ENCODE measurements at places on chromosomes 2 and 18.
A peak's percentile ranks its signal among the peaks of the same experiment; 100 is the strongest.

DNA sequence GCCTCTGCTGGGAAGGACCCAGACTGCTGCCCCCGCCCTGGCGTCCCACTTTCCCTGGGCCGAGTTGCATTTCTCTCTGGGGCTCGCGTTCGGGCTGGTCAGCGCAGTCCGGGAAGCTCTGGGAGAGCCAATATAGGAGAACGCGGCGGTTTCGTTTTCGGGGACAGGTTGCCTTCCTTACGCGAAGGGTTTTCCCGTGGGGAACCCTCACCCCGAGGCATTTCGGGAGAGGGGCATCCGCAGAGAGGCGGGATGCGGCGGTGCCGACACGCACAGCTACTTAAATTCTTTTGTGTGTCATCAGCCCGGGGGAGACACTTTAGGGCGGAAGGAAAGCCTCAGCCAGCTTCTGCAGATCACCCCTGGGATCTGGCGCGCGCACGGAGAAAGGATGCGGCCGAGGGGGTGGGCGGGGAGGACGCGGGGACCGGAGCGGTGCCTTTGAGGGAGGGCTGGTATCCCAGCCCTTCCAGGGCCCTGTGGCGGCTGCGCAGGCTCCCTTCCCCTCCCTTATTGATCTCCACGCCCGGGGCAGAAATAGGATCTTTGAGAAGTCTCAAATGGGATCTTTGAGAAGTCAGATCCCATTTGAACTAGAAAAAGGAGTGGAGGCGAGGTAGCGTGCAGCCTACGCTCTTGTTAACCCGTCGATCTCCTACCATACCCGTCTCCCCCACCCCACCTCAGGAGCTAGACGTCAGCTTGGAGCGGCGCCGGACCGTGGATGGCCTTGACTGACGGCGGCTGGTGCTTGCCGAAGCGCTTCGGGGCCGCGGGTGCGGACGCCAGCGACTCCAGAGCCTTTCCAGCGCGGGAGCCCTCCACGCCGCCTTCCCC is 1.2 kb downstream of the GATA6 start:
- peak; percentile 77 for DNase-seq

- no peak for DNase-seq
These were observed 488.9 kb downstream of the DLGAP1 start for GRCh38 chr18:3966246-3966641.

DNA sequence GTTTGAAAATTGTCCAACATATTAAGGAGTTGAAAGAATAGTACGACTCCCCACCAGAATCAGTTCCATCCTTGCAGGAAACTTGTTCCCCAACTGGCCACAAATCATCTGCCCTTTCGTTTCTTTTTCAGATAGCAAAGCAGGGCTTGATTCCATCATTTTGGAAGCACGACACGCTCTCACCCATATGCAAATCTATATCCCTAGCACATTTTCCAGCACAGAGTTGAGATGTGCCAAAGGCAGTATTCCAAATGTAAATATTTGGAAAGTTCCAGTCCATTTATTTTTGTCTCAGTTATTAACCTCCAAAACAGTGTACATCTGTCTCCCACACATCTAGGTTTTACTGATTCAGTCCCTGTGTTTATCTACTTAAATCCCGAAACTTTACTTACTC is 128.8 kb upstream of the BCL2L11 start:
- no peak for DNase-seq

DNA sequence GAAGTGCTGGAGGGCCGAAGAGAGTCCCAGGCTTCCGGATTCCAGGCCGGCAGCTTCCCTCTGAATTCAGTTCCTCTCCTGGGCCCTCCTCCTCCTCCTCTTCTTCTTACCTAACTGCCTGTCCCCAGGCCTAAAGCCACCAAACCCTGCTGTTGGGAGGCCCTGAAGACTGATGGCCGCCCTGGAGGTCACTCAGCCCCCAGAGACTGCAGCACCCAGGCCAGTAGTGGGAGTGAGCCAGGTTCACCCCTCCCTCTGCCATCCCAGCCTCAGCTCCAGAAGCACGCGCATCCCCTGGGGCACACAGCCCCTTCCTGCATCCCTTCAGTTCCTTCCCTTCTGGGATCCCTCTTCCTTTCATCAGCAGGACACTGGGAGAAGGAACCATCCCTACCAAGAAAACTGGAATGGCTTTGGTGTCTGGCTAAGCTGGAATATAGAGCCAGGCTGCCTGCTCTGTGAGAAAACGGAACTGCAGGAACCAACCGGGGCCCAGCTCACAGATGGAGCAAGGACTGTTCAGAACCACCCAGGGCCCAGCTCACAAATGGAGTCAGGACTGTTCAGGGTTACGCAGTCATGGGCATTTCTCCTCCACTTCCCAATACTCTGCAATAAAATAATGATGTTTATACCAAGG is 127.4 kb downstream of the NDUFA10 start:
- DNase-seq = no peak

- DNase-seq = no peak
These were observed 24.3 kb downstream of the SMAD7 start for GRCh38 chr18:48926420-48926857.

- DNase-seq = no peak
These were observed 16.1 kb downstream of the HJURP start for GRCh38 chr2:233838251-233838650.

GRCh38 chr2:111184725-111185310 is 64.1 kb downstream of the BCL2L11 start:
- no peak for DNase-seq

- DNase-seq = peak; percentile 28
These were observed 124.5 kb downstream of the DCDC2C start for GRCh38 chr2:3827673-3828575.

DNA sequence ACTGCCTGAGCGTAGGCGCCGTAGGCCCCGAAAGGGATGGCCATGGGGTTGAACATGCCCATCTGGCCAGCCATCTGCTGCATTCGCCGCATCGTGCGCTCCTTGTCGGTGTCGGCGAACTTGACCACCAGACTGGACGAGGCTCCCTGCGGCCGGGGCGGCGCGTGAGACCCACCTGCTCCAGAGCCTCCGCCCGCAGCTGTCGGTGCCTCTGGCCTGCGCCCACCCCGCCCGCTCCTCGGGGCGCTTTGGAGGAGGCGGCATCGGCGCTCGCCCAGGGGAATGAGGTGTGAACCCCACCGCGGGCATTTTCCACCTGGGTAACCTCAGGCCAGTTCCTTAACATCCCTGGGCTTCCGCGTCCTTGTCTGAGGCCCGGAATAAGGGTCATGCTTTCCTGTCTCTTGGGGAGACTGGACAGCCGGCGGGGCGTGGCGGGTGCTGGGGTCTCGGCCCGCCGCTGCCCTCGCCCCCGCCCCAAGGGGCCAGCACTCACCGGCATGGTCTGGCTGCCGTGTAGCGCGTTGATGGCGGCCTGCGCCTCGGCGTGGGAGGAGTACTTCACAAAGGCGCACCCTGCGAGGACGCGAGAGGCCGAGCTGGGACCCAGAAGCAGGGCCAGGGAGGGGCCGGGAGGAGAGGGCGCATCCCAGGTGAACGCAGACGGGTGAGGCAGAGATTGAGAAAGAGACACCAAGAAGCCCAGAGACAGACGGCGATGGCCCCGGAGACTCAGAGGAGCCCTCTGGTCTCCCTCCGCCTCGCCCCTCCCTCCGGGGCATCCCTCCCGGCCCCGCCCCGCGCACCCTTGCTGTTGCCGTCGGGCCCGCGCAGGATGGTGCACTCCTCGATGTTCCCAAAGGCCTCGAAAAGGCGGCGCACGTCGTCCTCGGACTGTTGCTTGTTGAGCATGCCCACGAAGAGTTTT is 291.0 kb downstream of the CELF4 start:
- no peak for DNase-seq

DNA sequence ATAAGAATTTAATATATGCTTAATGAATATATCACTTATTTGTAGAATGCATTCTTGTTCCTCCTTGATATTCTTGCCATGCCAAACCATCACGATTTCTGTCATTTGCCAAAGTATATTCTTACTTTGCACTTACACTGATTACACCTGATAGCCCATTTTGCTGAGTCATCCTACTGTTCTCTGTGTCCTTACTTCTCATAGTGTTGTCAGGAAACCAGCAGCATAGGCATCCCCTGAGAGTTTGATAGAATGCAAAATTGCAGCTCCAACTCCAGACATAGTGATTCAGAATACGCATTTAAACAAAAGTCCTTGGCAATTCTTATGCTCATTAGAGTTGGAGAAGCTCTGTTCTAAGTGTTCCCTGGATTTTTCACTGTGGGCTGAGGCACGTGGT is 687.1 kb downstream of the DPP10 start:
- no peak for DNase-seq

DNA sequence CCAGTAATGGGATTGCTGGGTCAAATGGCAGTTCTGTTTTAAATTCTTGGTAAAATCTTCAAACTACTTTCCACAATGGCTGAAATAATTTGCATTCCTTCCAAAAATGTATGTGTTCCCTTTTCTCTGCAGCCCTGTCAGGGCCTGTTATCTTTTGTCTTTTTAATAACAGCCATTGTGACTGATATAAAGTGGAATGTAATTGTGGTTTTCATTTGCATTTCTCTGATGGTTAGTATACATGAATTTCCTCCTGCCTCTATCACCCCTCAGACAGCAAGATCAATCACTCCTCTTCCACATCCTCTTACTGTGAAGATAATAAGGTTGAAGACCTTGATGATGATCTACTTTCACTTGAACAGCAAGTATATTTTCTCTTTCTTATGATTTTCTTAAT is 304.8 kb upstream of the FSIP2 start:
- peak; percentile 81 for DNase-seq

- DNase-seq = no peak
These were observed 149.7 kb downstream of the UPP2 start for GRCh38 chr2:158251356-158251755.

GRCh38 chr18:46163091-46163490 is 58.9 kb downstream of the HAUS1 start:
- DNase-seq = no peak

- DNase-seq = no peak
These were observed 54.9 kb upstream of the CRIM1 start for GRCh38 chr2:36300697-36301096.

- no peak for DNase-seq
These were observed 111.7 kb downstream of the BCL2 start for GRCh38 chr18:63207835-63208234.

- DNase-seq = peak; percentile 50
These were observed 74.7 kb downstream of the KIAA2012 start for GRCh38 chr2:202147775-202148174.
